Iris pigment epithelial cell (primary cell): ENCODE measurements at places on chromosomes 7 and 10.

DNA sequence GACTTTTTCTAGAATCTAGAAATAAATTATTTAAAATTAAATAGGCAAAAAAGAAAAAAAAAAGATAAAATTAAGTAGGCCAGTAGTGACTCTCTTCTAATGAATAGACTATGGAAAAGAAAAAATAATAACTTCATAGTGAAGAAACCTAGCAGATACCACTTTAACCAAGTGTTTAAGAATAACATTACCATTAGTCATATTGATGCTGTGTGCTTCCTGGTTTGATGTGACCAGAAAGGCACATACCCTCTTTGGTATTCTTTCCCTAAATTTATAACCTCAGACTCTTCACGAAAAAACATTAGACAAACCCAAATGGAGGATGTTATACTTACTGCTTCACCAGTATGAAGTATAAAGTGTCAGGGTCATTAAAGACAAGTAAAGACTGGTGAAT is 42.6 kb downstream of the KIF20B start:
- DNase-seq, result peak; percentile 60

GRCh38 chr10:78976825-78977755 is 91.7 kb upstream of the ZMIZ1 start:
- no peak for DNase-seq

DNA sequence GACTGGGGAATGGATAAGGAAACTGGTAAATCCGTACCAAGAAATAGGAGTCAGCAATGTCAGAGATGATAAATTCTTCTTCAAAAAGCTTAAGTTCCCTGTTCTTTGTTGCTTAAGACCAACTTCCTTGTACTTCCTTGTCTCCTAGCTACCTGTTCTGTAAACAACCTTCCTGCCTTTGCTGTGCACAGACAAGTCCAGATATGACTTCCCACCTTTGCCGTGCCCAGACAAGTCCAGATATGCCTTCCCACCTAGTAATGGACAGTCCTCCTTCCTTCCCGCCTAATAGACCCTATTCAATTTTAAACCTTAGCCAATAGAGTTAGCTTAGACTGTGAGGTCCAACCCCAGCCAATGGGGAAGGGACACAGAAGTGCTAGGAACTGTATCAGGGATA is 2.5 kb upstream of the ZNF33A start:
- DNase-seq, result no peak

GRCh38 chr10:5510281-5511072 is 11.1 kb upstream of the CALML5 start:
- DNase-seq, result no peak

DNA sequence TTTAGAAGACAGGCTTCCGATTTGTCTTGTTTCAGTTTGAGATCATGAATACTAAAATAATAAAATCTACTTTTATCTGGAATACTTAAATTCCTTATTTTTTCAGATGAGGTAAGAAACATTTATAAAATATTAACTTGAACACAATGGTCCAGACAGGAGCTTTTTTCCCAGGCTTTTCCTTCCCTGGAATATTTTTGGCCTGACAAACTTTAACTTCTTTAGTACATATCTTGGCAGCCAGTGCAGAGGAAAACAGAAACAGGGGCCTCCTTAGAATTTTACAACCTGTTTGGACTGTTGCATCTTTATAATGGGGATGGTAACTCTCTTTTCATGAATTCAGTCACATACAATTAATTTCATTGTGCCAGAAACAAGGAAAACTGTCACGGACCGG is 41.4 kb downstream of the NRP1 start:
- no peak for DNase-seq

GRCh38 chr10:130423455-130424305 is 287.5 kb downstream of the GLRX3 start:
- DNase-seq, result no peak

DNA sequence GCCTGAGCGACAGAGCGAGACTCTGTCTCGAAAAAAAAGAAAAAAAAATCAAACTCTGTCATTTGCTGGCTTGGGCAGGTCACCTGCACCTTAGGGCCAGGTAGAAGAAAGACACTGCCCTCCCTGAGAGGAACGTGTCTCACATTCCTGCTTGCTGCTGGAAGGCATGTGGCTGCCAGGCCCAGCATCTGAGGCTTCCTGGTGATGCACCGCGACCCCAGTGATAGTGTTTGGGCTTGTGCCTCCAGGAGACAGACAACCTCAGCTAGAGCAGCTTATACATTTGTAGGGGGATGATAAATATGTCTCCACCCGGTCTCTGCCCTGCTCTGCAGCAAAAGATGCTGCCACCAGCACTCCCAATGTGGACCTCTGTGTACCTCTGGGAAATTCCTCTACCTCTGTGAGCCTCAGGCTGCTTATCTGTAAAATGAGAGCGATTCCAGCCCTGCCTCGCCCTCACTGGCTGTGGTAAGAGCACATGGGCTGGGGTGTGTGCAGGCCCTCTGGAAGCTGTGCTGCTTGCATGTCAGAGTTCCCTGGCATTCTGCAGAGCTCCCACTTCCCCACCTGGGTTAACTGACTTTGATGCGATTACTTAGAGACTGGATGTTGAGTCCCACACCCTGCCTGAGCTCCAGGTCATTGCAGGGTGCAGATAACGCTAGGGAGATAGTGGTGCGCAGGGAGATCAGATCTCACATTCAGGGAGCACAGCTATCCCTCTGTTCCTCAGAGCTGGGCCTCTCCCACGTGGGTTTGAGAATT is 19.9 kb downstream of the SLC29A3 start:
- no peak for DNase-seq

DNA sequence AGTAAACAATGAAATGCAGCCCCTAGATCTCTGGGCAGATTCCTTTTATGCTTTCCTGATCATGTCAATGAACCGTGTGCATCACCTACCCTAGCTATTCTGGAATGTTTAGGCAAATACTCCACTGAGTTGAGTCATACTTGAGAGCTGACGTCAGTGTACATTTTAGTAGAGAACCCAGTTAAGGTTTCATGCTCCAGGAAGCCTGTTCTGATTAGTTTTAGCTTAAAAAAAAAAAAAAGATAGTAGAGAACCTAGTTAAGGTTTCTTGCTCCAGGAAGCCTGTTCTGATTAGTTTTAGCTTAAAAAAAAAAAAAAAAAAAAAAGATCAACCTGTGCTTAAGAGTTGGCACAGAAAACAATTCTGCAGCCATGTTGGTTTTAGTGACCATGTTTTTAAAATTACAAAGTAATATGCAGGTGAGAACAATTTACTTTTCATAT is 3.7 kb upstream of the MCU start:
- DNase-seq, result peak; percentile 90

DNA sequence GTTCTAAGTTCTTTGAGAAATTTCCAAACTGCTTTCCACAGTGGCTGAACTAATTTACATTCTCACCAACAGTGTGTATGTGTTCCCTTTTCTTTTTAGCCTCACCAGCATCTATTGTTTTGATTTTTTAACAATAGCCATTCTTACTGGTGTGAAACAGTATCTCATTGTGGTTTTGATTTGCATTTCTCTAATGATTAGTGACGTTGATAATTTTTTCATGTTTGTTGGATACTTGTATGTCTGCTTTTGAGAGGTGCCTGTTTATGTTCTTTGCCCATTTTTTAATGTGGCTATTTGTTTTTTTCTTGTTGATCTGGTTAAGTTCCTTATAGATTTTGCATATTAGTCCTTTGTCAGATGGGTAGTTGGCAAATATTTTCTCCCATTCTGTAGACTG is 191.4 kb downstream of the AGMO start:
- DNase-seq, result no peak

- no peak for DNase-seq
Observed at GRCh38 chr7:103068414-103069403, 5.9 kb downstream of the FBXL13 start.

DNA sequence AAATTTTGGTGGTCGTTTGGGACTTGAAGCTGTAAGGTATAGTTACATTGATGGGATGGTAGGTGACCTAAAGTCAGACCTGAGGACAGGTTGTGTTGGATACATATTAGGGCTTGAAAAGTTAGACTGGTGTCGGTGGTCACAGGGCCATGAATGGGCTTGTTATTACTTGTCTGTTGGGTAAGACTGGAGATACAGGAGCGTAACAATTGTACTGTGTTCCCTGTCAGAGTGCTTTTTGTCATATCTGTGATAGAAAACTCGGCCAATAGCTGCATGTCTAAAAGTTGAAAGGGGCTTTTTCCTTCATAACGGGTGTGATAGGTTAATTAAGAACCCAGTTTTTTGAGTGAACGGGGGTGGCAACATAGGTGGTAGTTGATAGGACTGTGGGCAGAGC is 13.5 kb upstream of the CHST3 start:
- DNase-seq, result no peak

DNA sequence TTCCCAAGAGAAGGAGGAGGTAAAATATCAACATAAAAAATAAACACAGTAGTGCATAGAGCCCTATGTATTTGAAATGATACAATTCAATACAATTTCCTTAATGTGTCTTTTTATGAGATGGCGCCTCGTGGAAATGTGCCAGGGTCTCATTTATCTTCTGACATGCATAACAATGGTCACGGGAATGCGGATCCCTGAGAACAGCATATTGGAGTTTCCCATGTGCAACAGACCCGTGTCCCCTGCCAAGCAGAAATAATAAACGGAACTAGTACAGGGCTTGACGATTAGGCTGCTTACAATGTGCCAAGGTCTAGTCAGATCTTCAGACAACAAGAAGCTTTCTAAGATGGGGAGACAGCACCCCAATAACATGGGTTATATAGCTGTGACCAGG is 217.9 kb downstream of the ARHGAP21 start:
- DNase-seq, result no peak

GRCh38 chr7:99728615-99729014 is 6.4 kb downstream of the CYP3A7 start:
- no peak for DNase-seq

GRCh38 chr10:10968257-10968588 is 49.4 kb upstream of the CELF2 start:
- DNase-seq, result no peak

DNA sequence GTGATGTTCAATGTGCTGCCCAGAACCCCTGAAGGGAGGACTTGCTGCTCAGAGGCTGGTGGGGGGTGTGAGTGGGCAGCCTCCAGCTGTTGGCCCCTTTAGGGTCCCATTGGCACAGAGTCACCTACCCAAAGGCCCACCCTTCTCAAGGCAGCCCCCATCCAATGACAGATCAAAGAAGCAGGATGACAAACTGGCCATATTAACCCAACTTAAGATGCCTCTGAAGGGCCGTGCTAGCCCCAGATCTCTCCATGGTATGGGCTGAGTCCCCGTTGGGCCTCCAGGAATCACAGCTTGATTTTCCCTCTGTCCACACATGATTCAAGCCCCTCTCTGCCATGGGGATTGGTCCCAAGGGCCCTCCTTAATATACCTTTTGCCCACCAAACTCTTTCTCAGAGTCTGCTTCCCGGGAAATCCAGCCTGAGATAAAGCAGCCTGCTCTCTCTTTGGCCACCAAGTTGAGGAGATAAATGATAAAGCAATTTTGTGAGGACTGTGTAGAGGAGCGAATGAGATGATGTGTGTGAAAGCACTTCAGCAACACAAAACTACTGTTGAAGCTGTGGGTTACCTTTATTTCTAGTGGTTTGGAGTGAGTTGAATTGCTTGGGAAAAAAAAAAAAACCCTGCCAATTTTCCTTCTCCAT is 38.2 kb upstream of the C10orf71 start:
- no peak for DNase-seq

DNA sequence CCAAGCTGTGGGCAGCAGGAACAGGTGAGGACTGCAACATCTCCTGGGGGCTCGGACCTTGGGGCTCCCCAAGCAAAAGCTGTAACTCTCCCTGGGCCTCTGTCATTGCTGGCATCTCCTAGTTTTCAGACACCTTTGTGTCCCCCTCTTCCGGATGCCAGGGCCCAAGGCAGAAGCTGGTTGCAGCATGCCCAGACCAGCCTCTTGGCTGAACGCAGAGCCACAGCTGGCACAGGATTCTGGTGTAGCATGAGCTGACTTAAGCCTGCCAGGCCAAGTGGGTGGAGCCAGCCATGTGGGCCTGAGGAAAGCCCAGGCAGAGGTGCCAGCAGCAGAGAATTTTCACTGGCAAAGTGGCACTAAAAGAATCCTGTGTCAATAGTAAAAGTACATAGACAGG is 43.5 kb downstream of the ZWINT start:
- no peak for DNase-seq

DNA sequence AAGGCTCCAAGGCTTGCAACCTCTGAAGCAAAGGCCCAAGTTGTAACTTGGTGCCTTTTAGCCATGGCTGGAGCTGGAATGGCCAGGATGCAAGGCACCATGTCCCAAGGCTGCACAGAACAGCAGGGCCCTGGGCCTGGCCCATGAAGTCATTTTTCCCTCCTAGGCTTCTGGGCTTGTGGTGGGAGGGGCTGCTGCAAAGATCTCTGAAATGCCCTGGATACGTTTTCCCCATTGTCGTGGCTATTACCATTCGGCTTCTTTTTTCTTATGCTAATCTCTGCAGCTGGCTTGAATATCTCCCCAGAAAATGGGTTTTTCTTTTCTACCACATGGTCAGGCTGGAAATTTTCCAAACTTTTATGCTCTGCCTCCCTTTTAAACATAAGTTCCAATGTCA is 234.2 kb downstream of the CDK14 start:
- no peak for DNase-seq

DNA sequence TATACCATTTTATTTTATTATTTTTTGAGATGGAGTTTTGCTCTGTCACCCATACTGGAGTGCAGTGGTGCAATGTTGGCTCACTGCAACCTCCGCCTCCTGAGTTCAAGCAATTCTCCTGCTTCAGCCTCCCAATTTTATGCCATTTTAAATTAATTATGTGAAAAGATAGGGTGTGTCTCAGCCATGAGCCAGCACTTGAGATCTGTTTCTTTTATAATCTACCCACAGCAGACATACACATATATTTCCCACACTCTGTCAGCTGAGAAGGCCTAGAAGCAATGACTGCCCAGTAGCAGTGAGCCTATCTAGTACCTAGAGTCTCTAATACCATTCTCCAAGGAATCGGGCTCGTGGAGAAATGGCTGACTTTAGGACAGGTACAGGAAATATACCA is 70.5 kb downstream of the ADAM12 start:
- DNase-seq, result no peak
